ENCODE measurements at places on chromosomes 4 and X.

- DNase-seq, result no peak
These were observed 29.9 kb downstream of the RBMX start for GRCh38 chrX:136850441-136851175.

DNA sequence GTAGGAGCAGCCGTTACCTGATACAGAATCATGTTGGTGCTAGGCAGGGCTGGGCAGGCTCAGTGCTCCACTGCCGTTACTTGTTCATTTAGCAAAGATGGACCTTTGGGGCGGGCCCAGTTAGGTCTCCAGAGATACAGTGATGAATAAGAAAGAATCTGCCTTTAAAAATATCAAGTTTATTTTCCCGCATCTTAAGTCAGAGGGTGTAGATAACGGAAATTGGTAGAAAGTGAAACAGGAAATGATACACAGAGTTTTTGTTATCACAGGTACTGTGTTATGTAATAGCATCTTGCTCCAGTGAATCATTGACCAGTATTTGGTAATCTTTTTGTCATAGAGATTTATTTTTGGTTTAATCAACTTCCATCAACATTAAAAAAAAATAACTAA is 5.5 kb downstream of the TMEM131L start:
- no peak for DNase-seq

DNA sequence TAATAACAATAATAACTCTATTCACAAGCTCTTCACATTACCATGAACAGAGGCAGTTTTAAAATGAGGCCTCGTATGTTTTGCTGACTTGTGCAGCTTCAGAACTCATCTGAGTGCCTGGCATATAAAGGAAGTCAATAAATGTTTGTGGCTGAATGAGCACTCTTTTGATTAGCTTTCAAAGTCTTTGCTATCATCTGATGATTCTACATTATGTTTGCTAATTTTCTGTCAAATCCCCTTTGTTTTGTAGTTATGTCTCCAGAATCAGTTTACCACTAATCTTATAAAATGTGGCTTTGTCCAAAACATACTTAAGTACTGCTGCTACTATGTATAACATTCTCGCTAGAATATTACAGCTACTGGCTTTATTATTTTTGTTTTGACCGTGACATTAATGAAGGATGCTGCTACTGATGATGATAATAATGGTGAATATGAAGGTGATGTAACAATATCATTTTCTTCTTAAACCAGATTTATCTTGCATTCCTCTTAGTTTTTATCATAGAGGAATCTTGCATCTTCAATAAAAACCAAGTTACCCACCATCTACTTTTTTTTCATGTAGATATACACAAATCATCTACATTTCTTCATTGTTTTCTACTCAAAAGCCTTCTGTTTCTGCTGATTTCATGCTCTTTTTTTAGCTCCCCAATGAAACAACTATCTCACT is 384.5 kb downstream of the NAF1 start:
- DNase-seq, result no peak

GRCh38 chrX:125620715-125621587 is 301.3 kb downstream of the TEX13C start:
- no peak for DNase-seq

GRCh38 chr4:77156912-77157858 is at the start of gene CCNG2:
Gene CCNG2, plus strand, starts transcription at chr4:77157207. Its CDS starts 1,326 bp downstream, at chr4:77158533.
- peak; percentile 66 for DNase-seq

DNA sequence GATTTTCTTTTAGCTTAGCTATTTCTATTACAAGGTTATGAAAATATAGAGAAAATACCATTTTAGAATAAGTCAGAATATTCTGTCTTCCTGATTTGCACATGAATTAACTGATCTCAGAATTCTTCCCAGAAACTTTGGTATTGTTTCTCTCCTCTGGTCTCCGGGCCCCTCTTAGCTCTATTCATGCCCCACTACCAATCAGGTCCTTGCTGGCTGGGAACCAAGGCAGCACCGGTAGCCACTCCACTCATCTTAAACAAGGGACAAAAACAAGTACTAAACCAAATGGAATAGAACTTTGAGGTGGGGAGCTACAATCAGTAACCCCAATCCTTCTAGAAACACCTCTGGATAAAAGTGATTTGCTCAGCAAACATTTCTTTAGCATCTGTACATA is 64.3 kb downstream of the GPC3 start:
- DNase-seq, result no peak

All from activated naive CD8-positive, alpha-beta T cell treated with anti-CD3 and anti-CD28 coated beads, Interleukin-2, amount 50 U/mL, for 16 hours (primary cell).